ENCODE measurements at places on chromosomes 5 and 9.

DNA sequence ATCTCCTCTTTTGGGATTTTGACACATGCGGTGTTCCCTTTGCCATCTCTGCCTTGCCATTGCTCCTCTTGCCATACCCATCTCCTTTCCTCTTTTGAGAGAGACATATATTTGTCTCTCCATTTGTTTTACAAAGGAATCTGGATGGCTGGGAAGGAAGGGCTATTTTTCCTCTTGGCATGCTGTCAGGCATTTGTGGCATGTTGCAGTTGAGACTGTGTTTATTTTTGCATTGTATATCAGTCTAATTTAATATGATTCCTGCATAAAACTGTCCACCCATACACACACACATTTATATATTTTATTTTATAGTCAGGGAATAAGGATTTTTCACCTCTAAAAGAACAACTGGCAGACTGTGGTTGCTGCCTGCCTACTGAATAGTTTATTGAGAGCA lies 1105.8 kb upstream of the SEMA6A start:
- DNase-seq: no peak

GRCh38 chr5:135208903-135209721 lies 175.1 kb upstream of the PITX1 start:
- DNase-seq: no peak

- DNase-seq: no peak
Observed at GRCh38 chr9:16602494-16602893, 268.0 kb downstream of the BNC2 start.

DNA sequence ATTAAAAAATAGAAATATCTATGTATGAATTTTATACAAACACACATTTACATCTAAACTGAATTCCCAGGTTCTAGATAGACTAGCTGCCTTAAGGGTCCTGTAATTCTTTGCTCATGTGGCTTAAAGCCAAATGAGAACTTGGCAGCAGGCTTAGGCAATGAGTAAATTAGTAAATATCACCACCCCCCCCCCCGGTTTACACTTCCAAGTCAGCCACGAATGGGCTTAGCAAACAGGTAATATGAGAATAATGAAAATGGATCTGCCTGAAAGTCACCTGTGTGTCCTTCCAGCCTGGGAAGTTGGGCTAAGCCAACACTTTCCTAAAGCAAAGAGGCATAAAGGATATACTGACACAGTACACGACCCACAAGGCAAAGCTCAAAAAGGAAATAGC lies 108.6 kb downstream of the KLHL3 start:
- no peak for DNase-seq

DNA sequence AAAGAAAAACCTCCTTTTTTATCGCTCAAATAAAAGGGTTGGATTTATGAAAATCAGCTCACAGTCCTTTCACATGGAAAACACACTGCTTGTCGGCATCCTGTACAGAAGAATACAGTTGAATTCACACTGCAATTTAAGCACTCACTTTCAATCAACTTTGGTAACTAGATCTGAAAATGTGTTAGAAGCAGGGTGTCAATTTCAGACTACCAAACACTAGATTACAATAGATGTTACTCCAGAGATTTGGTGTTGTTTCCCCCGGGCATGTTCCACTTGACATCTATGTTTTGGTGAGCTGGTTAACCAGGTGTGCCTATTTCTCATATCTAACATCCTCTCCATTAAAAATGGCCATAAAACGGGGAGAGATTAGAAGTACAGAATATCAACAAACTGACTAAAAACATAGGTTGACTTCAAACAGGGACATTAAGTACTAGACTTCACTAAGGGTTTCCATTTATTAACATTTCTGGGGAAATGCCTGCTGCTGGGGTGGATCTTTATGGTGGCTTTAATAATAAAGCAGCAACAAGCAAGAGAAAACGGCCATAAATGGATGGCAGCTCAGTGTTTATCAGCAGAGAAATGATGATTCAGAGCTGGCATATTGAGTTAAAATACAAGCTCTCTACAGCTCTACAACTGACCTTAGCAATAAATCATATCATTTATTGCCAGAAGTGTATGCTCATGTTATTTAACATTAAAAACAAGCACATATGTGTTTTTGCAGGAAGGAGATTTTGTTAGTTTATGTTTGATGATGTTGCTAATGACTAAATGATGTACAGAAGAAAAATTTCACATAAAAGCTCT lies 158.8 kb downstream of the SLF1 start:
- no peak for DNase-seq

DNA sequence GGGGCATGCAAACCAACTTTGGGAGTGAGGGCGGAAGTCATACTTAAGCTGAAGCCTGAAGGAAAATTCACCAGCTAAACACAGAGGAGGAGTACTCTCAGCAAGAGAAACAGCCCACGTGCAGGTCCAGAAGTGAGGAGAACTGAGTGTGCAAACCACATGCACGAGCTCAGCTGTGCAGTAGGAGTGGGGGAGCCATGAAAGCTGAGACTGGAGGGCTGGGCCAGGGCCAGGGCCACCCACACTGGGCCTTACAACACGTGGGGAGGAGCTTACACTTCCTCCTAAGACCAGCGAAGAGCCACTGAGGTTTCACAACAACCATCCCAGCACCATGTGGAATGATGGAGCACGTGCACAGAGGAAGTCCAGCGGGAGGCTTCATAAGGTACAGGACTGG lies 9.3 kb upstream of the WWC1 start:
- no peak for DNase-seq

GRCh38 chr9:36765468-36766341 lies 193.0 kb downstream of the MELK start:
- peak; percentile 89 for DNase-seq

DNA sequence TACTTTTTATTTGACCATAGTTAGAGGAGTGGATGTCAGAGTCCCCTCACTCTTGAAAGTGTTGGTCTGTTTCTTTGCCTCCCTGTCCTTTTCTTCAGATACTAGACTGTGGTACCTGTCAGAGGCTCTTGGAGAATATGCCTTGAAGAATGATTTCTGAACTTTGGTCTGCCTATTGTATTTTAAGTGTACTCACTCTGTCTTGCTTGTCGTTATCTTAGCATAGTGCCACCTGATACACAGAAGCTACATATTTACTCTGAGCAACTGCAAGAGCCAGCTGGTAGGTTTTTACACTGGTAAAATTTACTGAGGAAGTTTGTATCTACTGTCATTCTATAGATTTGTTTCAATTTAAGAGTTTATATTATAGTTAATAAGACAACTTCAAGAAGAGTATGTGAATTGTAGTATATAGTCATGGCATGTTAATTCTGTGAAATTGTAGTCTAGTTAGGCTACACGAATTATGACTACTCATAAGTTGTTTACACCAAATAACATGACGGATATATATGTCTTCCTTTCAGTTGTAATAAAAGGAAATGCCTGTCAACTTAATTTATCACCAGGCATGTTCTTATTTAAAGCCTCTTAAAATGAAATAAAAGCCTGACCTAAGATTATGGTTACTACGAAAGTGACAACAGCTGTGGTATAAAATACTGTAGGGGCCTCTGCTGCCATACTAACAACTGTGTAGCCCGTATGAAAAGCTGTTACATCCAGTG lies 201.7 kb downstream of the KDM4C start:
- DNase-seq: no peak

DNA sequence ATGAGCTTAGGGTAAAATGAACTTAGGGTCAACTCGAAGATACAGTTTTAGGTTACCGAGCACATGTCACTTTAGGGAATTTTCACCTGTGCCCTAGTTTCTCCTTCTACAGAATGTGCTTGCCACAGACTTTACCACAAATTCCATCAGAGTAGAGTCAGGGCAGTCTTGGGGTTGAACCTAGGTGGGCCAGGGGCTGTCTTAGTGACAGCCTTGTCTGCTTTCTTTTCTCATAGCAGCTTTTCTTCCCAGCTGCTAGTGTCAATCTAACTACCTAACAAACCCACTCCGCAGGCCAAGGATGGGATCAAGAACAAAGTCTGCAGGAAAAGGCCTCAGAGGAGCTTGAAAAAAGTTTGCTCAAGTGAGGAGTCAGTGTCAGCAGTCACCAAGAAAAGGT lies 458.1 kb upstream of the CDH18 start:
- no peak for DNase-seq

GRCh38 chr5:60495644-60496520 lies 204.1 kb downstream of the DEPDC1B start:
- DNase-seq: no peak

DNA sequence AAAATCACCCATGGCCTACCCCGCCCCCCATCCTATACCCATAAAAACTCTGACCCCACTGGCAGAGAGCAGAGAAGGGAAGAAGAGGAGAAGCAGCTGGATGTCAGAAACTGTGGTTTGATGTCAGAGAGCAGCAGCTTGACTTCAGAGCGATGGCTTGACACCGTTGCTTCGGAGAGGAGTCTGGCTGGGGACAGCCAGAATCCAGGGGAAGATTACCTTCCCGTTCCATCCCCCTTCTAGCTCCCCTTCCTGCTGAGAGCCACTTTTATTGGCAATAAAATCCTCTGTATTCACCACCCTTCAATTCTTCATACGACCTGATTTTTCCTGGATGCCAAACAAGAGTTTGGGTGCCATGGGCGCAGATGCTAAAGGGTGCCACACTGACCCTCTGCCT lies 138.0 kb downstream of the DCP2 start:
- no peak for DNase-seq

DNA sequence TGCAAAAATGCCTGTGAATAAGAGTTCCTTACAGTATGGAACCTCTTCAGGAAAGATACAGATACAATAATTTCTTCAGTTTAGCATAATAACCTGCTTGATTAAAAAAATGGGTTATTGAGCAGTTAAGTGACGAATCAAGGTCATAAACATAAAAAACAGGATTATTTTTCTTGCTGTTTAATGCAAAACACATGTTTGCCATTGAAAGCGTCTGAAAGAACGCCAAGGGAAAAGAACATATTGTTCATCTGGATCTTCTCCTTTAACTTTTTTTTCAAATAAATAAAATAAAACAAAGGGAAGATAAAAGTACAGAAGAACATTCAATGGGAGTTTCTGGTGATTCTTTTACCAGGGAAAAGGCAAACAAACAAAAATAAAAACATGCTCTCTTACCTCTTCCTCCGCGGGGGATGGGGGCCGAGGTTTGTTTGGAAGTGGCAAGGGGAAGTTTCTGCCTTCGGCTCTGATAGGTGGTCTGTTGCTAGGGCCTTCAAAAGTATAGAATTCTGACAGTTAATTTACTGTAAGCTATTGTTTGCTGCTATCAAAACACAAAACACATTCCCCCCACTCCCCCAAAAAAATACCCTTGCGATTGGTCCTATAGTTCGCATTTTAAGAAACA lies 20.1 kb downstream of the C5orf58 start:
- no peak for DNase-seq

GRCh38 chr5:80324912-80325311 lies 5.1 kb downstream of the SPZ1 start:
- DNase-seq: no peak

DNA sequence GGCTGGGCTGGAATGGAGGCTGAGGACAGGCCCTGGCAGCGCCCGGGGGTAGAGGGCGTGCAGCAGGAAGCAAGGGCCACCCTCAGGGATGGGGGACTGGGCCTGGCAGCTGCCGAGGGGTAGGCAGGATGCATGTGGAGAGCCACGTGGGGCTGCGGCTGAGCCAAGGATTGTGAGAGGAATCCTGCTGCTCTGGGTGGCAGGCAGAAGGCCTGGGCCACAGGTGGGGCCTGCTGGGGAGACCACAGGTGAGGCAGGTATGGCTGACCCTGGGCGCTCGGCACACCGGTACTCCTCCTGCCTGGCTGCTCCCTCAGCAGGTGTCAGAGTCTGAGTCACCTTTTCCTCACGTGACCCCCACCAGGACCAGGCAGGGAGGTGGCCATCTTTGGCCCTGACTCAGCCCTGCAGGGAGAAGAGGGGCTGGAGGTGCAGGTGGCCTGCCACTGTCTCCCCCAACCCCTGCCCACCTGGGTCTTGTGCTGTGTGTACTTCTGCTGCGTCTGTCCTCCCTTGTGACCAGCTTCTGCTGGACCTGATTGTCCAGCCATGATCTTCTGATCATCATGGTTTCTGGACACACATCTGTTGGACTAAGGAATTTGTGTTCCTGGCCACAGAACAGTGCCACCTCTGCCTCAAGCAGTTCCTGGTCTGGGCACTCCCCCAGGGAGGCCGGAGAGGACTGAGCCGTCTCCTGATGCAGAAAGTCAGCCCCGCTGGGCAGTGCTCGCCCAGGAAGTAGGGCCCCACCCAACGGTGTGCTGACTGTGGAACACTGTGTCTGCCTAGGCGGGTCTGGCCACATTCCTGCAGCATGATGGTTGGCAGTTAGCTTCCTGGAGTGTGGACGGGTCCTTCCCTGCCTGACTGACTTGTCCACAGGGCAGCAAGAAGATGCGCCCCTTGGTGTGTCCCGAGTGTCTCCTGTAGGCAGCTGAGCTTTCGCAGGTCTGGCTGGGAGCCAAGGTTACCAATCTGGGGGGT lies 6.4 kb downstream of the ARRDC1 start:
- DNase-seq: peak; percentile 34

DNA sequence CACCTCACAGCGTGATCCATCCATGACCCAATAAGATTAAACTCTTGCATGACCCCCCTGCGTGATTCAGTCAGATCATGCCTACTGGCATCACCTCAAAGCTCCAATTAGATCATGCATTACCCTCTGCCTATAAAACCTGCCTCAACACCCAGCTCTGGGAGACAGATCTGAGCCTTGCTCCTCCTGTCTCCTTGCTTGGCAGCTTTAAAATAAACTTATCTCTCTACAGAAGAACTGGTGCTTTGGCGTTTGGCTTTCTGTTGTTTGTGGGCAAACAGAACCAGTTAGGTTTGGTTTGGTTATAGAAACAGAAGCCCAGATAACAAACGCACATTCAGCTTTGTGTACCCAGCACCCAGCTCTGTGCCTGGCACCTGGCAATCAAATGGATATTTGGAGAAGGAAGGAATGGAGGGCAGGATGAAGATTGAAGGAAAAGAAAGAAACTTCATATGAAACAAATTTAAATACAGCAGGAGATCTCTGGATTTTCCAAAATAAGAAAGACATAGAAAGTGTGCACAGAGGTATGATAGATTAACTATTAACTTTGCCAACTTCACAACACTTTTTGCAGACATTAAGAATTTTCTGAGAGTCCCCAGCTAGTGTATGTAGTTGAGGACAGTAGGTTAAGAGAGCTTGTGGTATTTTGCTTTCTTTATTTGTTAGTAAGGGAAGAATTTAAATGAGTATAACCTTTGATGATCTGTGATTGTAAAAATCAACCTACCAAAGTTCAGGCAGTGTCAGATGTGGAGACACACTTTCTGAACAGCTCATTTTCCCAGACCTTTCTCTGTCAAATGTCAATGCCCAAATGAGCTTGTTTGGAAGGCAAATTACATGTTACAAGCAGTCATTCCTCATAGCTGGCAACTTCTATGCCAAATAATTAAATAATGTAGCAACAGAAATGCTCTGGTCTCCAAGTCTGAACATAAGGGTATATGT lies 102.1 kb upstream of the ASTN2 start:
- DNase-seq: no peak

GRCh38 chr5:43635374-43635773 lies 32.4 kb downstream of the NNT start:
- DNase-seq: no peak

GRCh38 chr5:154312576-154312975 lies 122.0 kb downstream of the GALNT10 start:
- DNase-seq: no peak

DNA sequence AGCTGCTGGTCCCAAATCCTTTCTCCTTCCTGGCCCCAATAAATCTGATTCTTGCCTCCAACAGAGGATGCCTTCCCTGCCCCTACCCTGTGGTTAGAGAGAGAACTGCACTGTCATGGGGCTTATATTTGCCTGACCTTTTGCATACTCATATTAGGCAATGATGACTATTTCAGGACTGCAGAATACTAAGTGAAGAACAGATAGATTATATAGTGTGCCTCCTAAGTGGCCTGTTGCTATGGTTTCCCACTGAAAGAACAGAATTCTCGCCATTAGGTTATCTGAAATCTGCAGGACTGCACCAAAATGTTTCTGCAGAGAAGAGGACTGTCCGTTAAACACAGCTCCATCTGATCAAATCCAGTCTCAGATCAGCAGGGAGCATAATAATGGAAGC lies 87.3 kb upstream of the CCNG1 start:
- no peak for DNase-seq
